ENCODE measurements at places on chromosomes 4 and X. TPM values are rescaled to one million over a fixed set of nuclear protein-coding genes. Genes with fewer than 3 reads are reported as not detected.

The UBL4A gene
- 68.6 TPM for total RNA-seq

The USP9X gene
- total RNA-seq: 52.7 TPM

The SUPT20HL2 gene
- not detected for total RNA-seq

The TKTL2 gene
- total RNA-seq: not detected

The ADH7 gene
- not detected for total RNA-seq

The KLHL15 gene
- total RNA-seq: 8.9 TPM

The DDX53 gene
- not detected for total RNA-seq

The UNC5C gene
- not detected for total RNA-seq

The GYPE gene
- 2.3 TPM for total RNA-seq

The CCKAR gene
- not detected for total RNA-seq

The MXRA5 gene
- not detected for total RNA-seq

The TSPAN7 gene
- total RNA-seq: 0.23 TPM

The GAGE12E gene
- not detected for total RNA-seq

The F11 gene
- total RNA-seq: not detected

The RAB39B gene
- 12.3 TPM for total RNA-seq
